ENCODE measurements at places on chromosomes 5 and 9.

GRCh38 chr5:158599157-158599556 is 500.6 kb downstream of the EBF1 start:
- DNase-seq = no peak

GRCh38 chr5:158976035-158976434 is 123.7 kb downstream of the EBF1 start:
- no peak for DNase-seq

GRCh38 chr9:121652021-121652837 is 795 bp downstream of the DAB2IP start:
- DNase-seq = peak; percentile 39

GRCh38 chr9:114507726-114508125 is 2.5 kb upstream of the WHRN start:
- peak; percentile 49 for DNase-seq

- no peak for DNase-seq
Observed at GRCh38 chr5:96546120-96546519, 113.1 kb upstream of the PCSK1 start.

GRCh38 chr5:137613554-137614265 is 114.6 kb upstream of the SPOCK1 start:
- no peak for DNase-seq

DNA sequence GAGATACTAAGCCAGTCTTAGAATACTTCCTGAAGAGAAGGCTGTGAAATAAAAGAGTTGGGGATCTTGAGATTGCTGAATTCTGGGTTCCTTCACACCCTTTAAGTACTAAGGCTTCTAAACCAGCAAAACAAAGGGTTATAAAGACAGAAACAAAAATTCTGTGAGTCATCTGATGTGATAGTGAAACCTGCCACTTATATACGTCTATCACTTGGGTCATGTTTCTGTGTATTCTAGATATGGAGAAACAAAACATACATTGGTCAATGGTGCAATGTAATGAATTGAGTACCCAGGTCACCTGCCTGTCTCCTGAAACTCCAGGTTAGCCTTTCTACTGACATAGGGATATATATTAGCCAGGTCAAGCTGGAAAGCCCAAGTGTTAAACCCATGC is 319.3 kb upstream of the GRAMD2B start:
- DNase-seq = no peak

GRCh38 chr5:127170918-127171600 is 97.8 kb upstream of the C5orf63 start:
- DNase-seq = no peak

GRCh38 chr9:119398350-119398749 is 29.1 kb upstream of the BRINP1 start:
- DNase-seq = no peak

GRCh38 chr5:139752506-139753473 is 42.8 kb upstream of the PSD2 start:
- DNase-seq = no peak

DNA sequence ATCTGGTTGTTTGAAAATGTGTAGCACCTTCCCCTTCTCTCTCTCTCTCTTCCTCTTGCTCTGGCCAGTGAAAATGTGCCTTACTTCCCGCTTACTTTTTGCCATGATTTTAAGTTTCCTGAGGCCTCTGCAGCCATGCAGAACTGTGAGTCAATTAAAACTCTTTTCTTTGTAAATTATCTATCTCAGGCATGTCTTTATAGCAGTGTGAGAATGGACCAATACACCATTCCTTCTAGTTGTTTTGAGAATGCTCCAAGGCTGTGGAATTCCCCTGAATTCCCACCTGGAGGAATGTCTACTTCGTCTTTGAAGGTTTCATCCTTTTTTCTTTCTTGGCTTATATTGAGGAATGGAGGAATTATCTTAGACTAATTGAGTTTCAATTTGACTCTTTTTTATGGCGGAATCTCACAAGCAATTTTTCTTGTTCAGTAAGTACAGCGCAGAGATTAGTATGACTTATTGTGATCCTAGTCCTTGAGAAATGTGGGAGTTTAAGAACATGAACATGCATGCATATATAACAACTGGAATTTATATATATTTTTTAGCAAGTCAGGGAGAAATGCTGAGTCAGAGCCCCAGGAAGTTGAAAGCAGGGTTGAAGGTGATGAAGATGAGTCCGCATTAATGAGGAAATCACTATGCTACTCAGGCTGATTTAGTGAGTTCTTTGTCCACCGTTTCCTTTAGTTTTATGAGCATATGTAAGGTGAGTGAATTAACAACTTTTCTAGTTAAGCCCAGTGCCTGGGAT is 488.1 kb upstream of the ADAMTS16 start:
- DNase-seq = no peak

DNA sequence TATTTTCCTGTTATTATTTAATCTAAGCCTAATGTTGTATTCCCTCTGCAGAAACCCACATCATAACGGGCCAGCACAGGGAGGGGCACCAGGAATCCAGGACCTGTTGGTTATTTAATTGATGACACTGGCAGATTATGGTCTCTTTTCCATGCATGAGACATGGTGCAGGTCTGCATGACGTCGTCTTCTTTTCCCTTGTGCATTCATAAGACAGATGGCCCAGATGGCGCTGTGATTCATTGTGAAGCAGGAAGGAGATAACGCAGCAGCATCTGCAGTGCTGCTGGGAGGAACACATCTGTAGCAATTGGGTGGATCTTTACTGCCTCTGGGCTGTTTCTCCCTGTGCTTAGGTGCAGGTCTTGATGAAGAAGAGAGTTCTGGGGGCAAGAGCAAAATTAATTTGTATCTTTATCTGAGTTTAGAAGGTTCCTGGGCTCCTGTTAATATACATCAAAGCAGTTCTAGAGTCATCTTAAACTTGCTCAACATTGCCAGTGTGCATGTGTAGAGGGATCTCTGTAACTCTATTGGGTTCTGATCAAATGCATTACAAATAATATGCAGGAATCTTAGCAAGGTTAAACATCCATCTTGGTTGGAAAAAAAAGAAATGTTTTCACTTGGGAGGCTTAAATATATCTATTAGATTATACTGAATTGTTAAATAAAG is 176.1 kb downstream of the PCSK1 start:
- DNase-seq = peak; percentile 11

GRCh38 chr9:15280647-15281046 is 26.4 kb downstream of the TTC39B start:
- DNase-seq = no peak

- no peak for DNase-seq
Observed at GRCh38 chr5:171681061-171681460, 104.6 kb upstream of the SMIM23 start.

DNA sequence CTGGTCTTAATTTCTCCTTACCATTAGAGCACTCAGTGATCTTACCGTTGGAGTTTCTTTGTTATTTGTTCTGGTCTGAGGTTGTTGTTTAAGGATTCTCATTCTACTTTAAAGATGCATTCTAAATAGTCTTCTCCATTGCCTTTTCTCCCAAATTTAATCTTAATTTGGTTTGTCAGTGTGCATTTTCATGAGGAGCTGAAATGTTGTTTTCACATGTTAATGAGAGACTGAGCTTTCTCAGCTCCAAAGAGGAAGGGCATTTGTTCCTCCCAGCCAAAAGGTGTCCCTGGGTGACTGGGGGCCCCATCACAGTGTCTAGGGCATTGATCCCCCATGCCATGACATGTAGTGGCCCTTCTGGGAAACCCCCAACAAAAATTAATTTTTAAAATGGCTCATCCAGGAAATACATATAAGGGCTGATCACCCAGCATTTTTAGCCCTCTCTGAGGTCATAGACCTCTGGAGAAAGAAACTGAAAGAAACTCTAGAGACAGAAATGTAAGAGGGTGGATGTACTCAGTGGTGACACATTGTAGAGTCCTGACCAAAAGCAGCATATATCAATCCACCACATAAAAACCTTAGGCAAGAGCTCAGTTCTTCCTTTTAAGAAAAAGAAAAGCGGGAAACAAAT is 240.4 kb upstream of the RAI14 start:
- DNase-seq = no peak

DNA sequence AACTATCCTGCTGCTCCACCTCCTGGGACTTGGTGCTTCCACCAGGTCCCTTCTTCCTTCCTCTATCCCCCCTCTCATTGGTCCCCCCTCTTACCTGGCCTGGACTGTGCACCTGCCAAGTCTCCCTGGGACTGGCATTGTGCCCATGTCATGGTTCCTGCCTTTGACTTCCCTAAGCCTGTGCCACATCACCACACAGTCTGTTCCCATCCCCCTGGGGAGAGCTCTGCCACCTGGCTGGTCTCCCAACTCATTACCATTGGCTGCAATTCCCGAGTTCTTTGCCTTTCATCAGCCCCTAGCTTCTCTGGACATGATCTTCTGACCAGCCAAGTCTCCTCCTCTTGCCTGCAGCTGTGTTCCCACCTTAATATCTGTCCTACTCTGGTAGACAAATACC is 180.3 kb downstream of the SREK1 start:
- DNase-seq = no peak

All from HEK293T (cell line).